Activated T-helper 17 cell treated with anti-CD3 and anti-CD28 coated beads, Interleukin-2, amount 50 U/mL, for 72 hours (primary cell): ENCODE measurements at places on chromosomes 12 and 14. TPM values are rescaled to one million over a fixed set of nuclear protein-coding genes. Genes with fewer than 3 reads are reported as not detected.

DNA sequence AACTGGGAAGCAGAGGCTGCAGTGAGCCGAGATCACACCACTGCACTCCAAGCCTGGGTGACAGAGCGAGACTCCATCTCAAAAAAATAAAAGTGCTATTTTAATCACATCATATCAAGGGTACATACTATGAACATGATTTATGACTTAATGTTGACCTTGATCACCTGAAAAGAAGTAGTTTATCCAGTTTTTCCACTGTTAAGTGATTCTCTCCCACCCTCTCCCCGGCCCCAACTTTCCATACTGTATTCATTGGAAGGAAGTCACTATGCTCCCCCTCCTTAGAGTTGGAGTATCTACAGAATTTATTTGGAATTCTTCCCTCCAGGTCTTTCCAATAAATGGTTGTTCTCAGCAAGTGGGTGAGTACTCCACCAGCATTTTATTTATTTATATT is 3.0 kb upstream of the PRMT5 start:
- ATAC-seq = no peak

DNA sequence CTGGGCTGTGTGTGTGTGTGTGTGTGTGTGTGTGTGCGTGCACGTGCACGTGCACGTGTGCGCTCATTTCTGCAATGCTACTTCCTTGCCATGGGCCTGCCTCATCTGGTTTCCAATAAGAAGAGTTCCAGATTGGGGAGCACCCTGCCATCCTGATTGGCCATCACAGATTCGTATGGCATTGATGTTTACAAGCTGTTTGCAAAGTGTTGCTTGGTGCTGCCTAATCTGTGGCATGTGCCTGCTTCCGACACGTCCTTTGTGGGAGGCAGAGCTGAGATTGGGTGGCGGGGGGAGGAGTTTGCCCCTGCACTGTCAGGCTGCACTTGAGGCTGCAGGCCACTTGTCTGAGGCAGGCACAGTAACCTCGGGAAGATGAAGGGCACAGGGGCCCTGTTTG is 39.2 kb downstream of the SAMD4A start:
- ATAC-seq = no peak

GRCh38 chr12:121227294-121227693 is 17.4 kb downstream of the P2RX4 start:
- no peak for ATAC-seq

- ATAC-seq = no peak
Measured at GRCh38 chr12:57890191-57891115, 43.9 kb upstream of the CTDSP2 start.

GRCh38 chr14:101705733-101706508 is 55.6 kb upstream of the PPP2R5C start:
- ATAC-seq = peak; percentile 72

- ATAC-seq = peak; percentile 75
Measured at GRCh38 chr14:52000019-52000582, 10.8 kb downstream of the RTRAF start.

DNA sequence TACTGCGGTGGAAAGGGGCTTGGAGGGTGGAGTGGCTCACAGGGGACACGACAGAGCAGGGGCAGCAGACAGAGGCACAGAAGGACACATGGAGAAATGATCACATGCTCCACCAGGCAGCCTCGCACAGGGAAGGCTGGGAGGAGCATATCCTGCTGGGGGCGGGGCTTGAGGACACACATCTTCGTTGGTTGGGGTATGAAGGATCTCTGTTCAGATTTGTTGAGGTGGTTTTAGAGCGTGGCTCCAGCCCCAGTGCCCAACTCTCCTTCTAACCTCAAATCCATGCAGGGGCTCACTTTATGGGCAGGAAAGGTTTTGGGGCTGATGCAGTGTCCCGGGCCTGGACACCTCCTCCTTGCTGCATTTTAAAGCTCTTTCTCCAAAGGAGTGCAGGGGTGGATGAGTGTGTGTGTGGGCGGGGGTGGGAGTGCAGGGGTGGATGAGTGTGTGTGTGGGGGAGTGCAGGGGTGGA is 733 bp upstream of the P3H3 start:
- peak; percentile 46 for ATAC-seq

- ATAC-seq = no peak
Measured at GRCh38 chr12:125159702-125160101, 94.5 kb downstream of the AACS start.

DNA sequence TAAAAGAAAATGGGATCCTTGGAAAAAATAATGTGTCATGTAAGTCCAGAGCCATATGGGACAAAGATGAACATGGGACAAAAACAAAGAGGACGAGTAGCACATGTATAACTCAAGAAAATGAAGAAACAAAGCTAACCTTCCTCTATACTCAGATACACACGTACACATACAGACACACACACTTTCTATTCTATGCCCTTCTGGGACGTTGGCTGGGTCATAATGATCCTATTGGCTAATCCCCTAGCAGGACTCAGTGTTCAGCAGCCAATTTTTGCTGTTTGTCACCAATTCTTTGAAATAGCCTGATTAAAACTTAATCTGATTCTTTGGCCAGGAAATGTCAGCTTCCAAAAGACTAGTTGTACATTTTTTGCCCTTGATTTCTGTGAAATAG is 189.4 kb upstream of the FOXG1 start:
- ATAC-seq = no peak

DNA sequence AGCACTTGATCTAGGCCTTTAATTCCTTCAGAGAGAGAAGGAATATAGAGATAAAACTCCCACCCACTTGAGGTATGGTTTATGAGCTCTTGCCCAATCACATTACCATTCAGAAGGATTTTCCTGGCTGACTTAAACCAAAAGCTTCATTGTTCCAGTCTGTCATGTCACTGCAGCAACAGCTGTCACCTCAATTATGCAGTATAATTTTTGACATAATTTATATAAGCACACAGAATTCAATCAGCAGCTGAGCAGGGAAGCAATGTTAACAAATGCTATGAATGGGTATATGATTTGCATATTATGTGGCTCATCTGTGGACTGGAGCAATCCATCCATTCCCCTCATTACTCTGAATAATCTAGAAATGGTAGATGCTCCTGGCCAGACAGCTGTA is 40.3 kb downstream of the CBX5 start:
- ATAC-seq = no peak

- no peak for ATAC-seq
Measured at GRCh38 chr14:26841920-26842741, 244.3 kb upstream of the NOVA1 start.

- no peak for ATAC-seq
Measured at GRCh38 chr12:3551386-3551785, 60.4 kb downstream of the PRMT8 start.

- ATAC-seq = no peak
Measured at GRCh38 chr12:101759396-101760047, 20.3 kb upstream of the SYCP3 start.

WNT1 gene
- not detected for total RNA-seq

TMED10 gene
- total RNA-seq = 142 TPM

PRR13 gene
- 193 TPM for total RNA-seq

RNASE3 gene
- not detected for total RNA-seq

HOXC4 gene
- total RNA-seq = not detected
